GM12892 (cell line): ENCODE measurements at places on chromosomes 7 and 10.

DNA sequence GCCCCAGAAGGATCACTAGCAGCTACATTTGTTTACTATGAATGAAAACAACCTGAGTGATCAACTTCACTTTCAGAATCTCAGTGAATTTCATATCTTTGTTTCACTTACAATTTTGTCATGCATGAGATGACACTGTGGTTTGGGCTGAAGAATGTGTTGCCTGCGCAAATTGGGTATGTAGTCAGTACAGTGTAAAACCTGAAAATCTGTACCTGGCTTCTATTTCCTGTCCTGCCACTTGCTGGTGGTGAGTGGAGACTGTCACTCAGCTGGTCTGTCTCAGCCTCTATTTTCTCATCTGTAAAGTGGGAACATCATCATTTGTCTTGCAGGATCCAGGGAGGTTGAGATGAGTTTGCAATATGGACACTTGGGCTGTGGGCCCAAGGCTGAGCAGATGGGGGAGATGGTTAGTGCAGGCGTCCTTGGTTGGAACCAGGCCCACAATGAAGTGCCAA lies 118.0 kb downstream of the WDFY4 start:
- DNase-seq = peak; percentile 50

DNA sequence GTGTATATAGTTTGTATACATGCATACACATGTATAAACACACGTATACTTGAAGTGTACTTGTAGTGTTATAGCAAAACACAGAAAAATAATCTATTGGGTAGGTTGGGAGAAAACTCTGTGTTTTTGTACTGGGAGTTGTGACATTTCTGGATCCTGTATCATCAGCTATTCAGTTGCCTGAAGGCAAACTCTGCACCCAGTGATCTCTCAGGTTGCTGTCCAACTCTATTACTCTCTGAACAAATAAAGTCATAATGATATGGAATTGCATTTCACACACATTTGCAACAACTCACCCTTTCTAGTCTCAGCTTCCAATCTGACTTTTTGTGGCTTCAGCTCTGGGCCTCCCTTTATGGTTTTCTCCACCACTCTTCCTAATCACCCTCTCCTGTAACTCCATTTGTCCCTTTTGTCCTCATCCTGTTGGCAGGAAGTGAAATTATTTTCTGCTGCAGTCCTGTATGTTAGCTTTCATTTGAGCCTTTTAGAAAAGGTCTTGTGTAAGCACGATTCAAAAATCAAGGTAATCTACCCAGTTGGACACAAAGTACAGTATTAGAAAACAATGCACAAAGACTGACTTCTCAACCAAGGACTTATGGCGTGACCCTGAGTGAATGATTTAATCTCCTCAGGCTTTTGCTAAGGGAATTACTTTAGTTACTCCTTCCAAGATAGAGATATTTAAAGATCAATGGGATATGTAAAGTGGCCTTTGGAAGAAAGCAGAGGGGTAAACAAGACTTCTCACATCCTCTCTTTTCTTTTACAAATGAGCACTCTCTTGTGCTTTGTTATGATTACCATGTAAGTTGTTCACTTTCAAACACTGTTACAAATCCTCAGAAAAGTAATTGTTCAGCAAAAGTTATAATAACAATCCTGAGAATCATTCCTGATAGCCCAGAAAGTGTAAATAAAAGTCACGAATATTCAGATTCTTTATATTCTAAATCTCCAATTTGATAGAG lies 249.1 kb downstream of the KCND2 start:
- DNase-seq = no peak

DNA sequence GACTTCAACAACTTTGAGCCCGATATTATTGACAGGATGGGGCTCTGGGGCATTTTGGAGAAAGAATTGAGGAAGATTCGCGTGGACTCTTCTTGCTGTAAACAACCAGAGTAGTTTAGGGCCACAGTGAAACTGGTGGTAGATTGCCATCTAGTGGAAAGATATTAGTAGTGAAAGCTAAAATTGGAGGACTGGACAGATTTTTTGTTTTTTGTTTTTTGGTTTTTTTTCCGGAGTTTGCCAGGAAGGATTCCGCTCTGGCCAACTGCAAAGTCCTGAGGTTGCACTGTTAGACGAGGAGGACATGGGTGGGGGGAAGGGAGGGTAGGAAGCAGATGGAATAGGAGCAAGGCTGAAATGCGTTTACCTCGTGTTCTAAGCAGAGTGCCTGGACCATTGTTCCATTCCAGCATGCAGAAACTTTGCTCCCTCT lies 11.7 kb downstream of the NOBOX start:
- no peak for DNase-seq

GRCh38 chr10:80540618-80540980 lies 2.9 kb downstream of the SH2D4B start:
- no peak for DNase-seq

DNA sequence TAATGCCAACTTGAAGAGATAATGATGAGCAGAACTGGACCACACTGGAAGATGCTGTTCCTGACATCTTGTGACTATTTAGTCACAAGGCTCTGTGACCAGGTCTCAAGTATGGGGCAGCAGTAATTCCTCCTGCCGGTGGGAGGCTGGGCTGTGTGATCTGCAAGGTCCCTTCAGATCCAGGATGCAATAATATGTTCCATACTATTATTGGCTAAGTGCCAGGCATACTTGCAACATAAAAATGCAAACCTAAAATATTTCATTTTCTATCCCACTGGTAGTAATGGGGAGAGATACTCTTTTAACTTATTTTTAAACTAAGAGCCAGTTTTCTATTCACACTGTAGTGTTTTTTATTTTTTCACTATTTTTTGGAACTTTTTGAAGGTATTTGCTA lies 171.5 kb downstream of the CYP26A1 start:
- no peak for DNase-seq

GRCh38 chr7:125651823-125652528 lies 722.4 kb upstream of the POT1 start:
- DNase-seq = no peak

DNA sequence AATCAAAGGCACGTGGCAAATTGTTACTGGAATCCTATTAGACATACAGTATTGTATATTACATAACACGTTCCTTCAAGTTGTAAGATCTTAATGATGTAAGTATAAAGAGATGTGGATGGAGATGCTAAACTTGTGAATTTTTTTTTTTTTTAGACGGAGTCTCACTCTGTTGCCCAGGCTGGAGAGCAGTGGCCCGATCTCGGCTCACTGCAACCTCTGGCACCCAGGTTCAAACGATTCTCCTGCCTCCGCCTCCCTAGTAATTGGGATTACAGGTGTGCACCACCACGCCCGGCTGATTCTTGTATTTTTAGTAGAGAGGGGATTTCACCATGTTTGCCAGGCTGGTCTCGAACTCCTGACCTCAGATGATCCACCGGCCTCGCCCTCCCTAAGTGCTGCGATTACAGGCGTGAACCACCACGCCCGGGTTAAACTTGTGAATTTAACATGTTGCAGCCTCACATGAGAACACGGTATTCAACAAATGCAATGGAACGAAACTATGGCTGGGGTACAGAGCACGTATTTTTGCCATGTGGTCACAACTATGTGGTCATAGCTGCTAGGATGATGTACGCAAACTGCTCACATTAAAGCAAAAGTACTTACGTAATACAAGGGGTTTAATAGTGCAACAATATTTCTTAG lies 818 bp upstream of the SUPV3L1 start:
- DNase-seq = no peak

DNA sequence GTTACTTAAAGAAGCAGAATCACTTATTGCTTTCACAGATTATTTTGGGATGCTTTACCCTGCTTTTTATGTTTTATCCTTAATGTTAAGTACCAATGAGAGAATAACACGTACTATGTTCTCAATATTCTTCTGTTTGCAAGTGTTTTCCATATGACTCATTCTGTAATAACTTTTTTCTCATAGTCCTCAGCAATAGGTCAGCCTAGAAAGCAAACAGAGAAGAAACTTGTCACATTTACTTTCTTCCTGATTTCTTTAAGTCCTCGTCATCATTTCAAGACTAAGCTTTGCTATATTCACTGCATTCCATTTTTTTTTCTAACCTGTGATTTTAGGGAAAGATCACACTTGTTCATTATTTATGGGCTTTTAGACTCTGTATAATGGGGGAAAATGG lies 6.8 kb upstream of the AGR2 start:
- DNase-seq = no peak

DNA sequence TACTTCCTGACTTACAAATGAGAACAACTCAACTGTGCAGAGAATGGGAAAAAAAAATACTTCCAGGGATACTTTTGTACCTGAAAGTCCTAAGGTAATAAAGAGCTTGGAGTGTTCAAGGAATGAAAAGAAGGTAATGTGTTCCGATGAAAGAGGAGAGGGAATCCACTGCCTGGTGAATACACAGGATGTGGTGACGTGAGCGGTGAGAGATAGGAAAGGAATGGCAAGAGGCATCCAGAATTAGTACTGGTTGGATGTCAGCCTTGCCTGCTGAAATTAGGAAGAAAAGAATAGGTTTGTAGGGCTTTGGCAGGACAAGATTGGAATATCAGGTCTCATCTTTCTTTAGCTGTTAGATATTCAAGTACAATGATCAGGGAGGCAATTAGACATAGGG lies 347.7 kb downstream of the POM121L12 start:
- DNase-seq = no peak

- no peak for DNase-seq
Observed at GRCh38 chr7:142784716-142785115, 13.9 kb downstream of the PRSS2 start.

DNA sequence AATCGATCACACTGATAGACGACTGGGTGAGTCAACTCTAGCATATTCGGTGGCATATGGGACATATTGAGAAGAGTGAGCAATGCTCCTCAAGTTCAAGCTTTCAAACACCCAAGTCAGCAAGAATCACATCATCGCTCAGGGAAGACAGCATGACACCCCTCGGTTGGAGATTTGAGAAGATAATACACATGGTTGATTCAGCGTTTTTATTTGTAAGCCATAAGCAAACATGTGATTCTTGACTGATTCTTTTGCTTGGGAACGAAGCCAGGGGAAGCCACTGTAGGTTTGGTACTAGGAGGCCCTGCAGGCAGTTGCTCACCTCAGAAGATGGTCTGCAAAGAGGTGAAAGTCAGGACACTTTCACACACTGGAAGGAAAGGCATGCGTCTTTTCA lies 12.6 kb downstream of the UCMA start:
- DNase-seq = no peak
